ENCODE measurements at places on chromosomes 3 and 15.

DNA sequence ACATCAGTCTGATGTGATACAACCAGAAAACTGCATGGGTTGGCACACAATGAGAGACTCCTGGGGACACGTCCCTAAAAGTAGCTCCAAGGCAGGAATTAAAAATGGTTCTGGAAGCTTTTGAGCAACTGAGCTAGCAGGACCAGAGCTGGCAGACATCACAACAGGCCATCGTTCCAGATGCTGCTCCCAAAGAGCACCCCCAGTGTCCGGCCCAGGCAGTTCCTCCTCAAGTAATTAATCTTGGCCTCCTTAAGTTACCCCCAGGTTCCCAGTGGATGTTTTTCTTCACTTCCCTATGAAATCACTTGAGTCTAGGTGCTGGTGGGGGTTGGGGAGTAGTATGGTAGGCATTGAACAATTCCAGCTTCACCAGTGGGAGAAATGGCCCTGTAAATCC lies 711.6 kb downstream of the MECOM start:
- no peak for DNase-seq

DNA sequence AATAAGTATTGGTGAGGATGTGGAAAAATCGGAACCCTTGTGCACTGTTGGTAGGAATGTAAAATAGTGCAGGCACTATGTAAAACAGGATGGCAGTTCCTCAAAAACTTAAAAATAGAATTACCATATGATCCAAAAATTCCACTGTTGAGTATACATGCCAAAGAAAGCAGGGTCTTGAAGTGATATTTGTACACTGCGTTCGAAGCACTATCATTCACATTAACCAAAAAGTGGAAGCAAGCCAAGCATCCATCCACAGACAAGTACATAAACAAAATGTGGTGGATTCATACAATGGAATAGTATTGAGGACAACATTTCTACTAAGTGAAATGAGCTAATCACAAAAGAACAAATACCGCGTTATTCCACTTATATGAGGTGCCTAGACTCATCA lies 200.7 kb downstream of the TJP1 start:
- DNase-seq: no peak

DNA sequence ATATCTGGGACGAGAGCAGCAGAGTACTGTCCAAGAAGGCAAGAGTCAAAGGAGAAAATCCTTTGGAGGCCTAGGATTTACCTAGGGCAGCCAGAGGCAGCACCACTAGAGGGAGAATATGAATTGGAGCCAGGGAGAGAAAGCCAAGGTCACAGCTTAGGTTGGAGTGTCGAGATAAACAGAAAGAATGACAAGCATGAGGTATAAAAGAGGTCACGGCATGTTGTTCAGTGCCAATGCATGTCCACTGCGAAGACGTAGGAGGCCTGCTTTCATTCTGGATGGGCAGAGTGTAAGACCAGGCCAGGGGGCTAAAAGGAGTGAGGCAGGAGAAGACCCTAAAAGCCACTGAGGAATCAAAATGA lies 47.2 kb downstream of the THBS1 start:
- no peak for DNase-seq

GRCh38 chr3:152241142-152242017 lies 27.3 kb upstream of the MBNL1 start:
- no peak for DNase-seq

DNA sequence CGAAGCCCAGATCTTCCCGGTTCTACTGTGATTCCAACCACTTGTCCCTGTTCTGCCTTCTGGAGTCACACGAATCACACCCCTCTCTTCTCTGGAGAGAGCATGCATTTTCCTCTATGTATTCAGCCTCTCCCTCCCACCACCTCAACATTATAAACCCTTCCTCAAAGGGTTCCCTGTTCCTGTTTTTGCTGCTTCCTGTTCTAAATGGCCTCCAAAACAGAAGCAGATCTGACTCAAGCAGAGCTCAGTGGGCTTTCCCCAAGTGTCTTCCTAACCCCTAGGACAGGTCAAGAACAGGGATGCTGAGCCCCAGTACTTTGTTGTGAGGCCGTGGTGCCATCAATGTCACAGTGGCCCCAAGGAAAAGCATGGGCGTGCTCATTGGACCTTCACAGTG lies 75.7 kb upstream of the ARNT2 start:
- no peak for DNase-seq

DNA sequence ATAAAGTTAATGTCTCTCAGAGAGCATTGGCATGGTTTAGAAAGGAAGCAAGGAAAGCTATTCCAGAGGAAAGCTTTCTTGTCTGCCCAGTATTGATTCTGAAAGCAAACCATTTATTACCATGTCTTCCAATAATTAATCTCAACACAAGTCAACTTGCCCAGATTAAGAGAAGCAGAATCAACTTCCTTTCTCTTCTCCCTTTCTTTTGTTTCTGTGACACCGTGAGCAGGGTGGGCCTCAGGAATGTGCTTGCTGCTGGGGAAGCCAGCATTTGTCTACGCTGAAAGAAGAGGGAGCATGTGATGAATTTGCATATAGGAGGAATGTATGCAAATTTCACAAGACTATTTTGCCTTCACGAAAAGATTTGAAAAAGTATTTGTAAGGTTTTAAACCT lies 368.6 kb upstream of the ROPN1 start:
- no peak for DNase-seq

DNA sequence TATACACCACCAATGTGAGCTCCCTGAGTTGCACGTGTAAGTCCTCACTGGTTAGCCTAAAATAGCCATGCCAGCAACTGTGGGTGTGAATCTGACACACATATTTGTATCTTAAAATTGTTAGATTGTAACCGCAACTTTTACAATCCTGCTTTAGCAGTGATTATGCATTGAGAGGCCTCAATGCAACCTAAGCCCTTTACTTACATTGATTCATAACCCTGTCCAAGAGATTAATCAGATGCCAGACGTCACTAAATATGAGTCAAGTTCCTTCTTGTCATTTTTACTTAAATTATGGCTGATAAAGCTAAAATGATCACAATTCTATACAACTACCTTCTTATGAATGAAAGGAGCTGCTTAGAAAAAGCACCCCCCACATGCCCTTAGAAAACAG lies 46.9 kb downstream of the IL17RD start:
- DNase-seq: no peak

DNA sequence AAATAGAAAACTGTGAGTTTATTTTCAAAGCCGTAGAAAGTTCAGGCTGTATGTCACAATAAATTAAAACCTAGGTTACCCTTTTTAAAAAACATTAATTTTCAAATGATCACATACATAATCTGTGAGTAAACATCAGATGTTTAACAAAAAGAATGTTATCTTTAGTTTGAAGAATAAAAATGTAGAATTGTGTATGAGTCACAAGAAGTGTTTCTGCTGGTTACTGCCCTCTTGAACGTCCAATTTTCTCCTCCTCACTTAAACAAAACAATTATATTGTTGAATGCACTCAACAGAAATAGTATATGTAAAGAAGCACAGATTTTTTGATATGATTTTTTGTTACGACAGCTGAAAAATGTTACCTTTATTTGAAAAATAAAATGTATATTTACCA lies 855.1 kb downstream of the ROBO1 start:
- DNase-seq: no peak

GRCh38 chr3:177443469-177443868 lies 246.2 kb upstream of the TBL1XR1 start:
- no peak for DNase-seq

- DNase-seq: no peak
Observed at GRCh38 chr15:87293031-87293430, 963.5 kb downstream of the NTRK3 start.

DNA sequence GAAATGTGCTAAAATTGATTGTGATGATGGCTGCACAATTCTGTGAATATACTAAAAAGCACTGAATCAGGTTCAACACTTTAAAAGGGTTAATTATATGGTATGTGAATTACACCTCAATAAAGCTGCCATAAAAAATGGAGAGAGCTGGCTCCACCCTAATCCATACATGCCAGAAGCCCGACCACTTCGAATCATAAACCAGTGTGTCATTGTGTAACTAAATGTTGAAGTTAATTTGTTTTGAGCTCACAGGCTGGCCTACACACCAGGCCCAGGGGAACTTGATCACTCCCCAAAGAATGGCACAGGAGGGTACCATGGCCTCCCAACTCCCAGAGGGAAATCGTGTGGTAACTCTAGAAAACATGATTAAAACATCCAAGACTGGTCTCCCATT lies 14.0 kb downstream of the PLCD1 start:
- no peak for DNase-seq

GRCh38 chr3:118765636-118766305 lies 268.9 kb downstream of the IGSF11 start:
- DNase-seq: no peak

- no peak for DNase-seq
Observed at GRCh38 chr3:136994772-136995516, 37.2 kb downstream of the IL20RB start.

GRCh38 chr3:52218454-52218853 lies 7.0 kb downstream of the TLR9 start:
- DNase-seq: no peak

GRCh38 chr3:55449527-55449926 lies 37.6 kb downstream of the WNT5A start:
- no peak for DNase-seq

DNA sequence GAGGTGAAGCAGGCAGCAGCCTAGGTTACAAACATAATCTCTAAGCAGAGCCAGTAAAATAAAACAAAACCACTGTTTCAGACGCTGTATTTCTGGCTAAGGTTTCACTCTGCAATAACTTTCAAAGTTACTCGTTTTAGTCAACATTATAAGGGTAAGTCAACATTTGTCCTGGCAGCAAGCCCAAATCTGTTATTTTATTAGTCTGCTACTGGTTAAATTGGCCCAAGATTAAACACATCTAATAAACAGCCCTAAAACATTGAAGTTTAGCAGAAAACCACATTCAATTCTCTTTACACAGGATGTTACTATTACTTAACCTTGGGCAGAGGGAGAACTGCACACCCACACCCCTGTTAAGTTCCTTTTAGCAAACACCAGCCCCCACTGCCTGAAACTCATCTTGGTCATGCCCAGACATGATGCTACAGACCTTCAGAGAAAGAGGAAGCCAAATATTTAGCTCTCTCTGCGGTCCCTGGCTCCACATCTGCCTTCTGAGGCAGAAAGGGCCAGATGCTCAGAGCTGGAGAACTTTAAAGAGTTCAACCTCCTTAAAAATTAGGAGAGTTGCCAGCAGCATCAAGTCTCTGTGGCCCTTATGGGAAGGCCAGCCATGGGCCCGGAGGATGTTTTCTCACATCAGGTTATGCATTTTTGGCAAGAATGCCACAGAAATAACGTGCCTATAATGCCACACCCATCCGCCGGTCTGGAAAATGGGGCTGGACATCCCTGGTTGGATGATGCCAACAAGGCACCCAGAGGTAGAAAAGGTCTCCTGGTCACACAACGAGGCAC lies 17.9 kb downstream of the ARHGEF3 start:
- peak; percentile 84 for DNase-seq

DNA sequence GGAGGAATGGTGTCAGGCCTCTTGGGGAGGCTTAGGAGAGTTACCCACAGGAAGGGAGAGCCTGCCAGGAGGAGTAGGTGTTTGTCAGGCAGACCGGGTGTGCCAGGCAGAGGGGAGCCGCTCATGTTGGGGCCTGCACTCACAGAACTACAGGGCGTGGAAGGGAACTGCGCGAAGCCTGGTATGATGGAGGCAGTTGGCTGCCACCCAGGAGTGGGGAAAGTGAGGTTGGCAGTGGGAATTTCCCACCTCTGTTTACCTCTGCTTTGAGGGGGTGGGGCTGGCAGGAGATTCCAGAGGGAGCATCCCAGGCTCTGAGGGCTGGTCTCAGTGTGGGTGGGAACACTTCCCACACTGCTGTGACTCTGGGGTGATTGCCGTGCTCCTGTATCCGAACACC lies 99.9 kb downstream of the SLCO3A1 start:
- DNase-seq: no peak

DNA sequence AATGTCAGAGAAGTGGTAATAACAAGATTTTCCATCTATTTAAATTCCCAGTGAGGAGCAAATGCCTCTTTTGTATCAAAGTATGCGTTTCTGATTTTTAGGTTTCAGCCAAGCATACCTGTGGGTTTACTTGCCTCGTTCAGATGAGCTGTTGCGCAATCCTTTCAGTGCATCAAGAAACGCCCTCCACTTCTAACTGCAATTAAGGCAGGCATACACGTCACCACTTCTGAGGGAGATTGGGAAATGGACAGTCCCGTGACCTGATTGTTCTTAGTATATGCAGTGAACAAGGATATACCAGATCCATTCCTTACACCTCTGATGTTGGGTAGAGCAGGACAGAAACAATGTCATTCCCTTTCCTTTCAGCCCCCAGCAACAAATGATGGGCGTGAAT lies 219.0 kb downstream of the ITPR1 start:
- no peak for DNase-seq

GRCh38 chr3:37214076-37214475 lies 39.7 kb upstream of the LRRFIP2 start:
- DNase-seq: no peak

DNA sequence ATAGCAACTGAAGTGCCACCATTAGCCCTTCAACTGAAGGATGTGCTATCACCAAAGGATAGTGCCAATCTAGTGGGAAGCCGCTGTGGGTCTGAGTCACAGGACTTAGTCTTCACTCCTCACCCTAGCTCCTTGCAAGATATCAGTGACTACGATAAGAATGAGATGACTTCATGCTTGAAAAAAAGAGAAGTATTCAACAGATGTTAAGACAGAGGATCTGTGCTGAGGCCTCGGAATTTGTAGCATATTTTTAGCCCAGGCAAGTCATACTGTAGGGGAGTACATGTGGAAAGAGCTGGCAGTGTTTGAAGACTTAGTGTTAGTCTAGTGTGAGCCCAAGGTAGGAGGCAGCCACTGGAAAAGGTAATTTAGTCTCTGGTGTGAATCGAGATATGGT lies 270.7 kb upstream of the LRTM1 start:
- no peak for DNase-seq

- no peak for DNase-seq
Observed at GRCh38 chr3:57011022-57011421, 49.4 kb upstream of the SPATA12 start.

GRCh38 chr3:163438760-163439159 lies 1639.5 kb downstream of the SI start:
- no peak for DNase-seq

- DNase-seq: no peak
Observed at GRCh38 chr3:184289426-184289938, 9.6 kb upstream of the PSMD2 start.

- DNase-seq: no peak
Observed at GRCh38 chr3:108505811-108506210, 4.6 kb downstream of the MYH15 start.

DNA sequence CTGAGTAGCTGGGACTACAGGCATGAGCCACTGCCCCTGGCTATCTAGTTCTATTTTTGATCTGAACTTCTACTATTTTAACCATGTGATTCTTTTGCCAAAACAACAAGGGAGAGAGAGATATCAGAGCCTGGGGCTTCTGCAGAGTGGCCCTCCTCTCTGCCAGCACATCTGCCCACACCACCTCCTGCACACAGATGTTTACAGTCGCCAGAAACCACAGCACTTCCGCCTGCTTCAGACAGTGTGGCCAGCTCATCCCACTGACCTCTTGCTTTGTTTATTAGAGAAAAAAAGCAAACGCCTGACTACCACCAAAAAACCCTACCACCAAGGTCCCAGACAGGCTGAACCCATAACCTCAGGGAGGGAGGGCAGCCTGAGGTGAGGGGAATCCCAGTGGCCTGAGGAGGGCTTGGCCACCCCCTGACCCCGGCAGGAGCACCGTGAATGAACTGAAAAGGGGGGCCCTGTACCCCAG lies 85.9 kb upstream of the ABHD2 start:
- DNase-seq: no peak

- DNase-seq: no peak
Observed at GRCh38 chr15:77650265-77650664, 17.6 kb upstream of the LINGO1 start.

GRCh38 chr3:183106635-183107034 lies 7.3 kb upstream of the MCCC1 start:
- DNase-seq: no peak

Data from left renal cortex interstitium (tissue), 4 donors.